Foreskin keratinocyte (primary cell): ENCODE measurements at places on chromosomes 7 and 10.

GRCh38 chr10:11825796-11826414 lies 2.7 kb downstream of the PROSER2 start:
- no peak for DNase-seq

- no peak for DNase-seq
Measured at GRCh38 chr10:110636932-110637557, 7.1 kb upstream of the RBM20 start.

- DNase-seq: no peak
Measured at GRCh38 chr10:87864496-87865059, 1.2 kb downstream of the PTEN start.

DNA sequence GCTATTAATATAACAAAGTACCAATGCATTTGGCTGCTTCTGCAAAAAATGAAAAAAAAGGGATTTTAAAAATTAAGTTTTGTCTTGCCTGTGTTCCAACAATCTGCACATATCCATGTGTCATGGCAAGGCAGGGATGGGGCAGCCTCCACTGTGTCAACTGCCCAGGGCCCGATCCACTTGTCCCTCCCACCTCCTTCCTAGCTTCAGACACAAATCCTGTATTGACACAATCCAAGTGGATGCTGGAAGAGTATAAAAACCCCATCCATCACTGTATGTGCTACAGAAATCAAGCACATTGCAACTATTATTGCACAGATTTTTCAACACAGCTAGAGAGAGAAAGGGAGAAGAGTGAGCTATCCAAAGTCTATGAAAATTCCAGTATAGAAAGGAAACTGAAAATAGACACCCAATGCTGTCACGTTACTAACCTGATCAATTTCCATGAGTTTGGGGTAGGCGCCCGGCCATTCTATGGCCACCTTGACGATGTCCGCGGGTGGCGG lies 106.4 kb downstream of the ELMO1 start:
- no peak for DNase-seq

DNA sequence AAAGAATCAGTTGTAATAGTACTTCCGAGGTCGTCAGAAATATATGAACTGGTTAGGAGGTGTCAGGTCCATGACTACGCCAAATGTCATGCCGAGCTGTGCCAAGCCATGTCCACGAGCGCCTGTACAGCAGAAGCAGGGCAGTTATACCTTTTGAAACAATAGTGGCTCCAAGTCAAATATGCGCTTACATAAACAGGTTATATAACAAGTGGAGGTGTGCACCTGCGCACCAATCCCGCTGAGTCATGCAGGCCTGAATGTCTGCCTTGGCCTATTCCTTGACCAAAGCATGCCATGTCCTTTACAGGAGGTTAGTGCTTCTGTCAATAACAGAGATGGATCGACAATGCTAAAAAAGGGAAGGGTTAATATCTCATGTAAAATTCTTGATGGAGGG lies 21.3 kb upstream of the TRUB1 start:
- no peak for DNase-seq

GRCh38 chr10:26507441-26507840 lies 69.3 kb downstream of the APBB1IP start:
- no peak for DNase-seq

DNA sequence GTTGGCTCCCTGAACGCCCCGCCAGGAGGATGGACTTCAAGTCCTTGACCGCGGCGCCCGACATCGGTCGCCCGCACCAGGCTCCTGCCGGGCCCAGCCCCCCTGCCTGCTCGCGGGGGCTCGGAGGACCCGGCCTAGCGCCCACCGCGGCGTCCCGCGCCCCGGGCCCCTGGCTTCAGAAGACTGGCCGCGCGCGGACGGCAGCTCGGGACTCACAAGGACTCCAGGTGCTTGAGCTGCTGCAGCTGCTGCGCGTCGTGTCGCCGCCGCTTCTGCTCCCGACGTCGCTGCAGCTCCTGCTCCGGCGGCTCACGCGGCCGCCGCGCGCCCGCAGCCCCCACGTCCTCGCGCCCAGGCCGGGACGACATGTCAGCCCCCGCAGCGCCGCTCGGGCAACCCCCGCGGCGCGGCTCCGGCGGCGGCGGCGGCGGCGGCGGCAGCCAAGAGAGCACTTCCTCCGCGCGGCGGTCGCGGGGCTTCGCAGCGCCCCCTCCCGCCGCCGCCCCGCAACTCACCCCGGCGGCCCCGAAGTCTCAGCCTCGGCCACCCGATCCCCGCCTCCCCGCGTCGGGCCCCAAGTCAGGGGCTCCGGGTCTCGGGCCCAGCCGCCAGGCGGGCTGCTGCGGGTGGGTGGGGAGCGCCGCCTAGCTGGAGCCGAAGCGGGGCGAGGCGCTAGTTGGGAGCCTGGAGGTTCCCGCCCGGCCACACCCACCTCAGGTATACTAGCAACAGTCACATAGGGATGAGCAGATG lies at the start of gene RP9:
RP9 (minus strand) TSS at position 400 of the 753 bp plus-strand sequence; CDS start at position 368, 32 bp downstream.
- no peak for DNase-seq

GRCh38 chr7:2924866-2925840 lies 81.0 kb upstream of the GNA12 start:
- no peak for DNase-seq

DNA sequence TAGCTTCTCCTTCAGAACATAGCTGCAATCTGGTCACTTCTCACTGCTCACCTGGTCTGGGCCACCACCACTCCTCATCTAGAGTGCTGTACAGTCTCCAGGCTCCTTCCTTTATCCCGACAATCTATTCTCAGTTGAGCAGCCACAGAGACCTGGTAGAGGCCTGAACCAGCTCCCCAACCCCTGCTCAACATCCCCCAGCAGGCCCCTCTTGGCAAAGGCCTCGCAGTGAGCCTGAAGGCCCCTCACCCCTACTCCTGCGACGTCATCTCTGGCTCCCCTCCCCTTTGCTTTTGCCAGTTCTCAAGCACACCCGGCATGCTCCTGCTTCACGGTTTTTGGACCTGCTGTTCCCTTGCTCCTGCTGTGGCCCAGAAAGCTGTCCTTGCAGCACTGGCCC lies 113.9 kb downstream of the ARHGAP22 start:
- DNase-seq: no peak

DNA sequence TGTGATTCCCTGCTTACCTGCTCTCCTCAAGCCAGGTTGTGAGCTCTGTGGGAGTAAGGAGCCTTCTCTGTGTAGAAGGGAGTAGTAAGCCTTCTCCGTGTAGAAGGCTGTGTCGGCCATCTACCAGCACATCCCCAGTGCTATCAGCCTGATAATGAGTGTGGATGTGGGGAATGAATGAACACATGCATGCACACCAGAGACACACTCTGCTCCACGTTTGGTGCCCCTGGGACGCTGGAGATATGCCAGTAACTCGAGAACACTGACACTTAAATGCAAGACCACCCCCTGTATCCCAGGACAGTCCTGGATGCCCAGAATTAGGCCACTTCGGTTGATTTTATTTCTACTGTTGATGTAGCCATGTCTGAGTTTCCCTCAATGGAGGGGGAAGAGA lies 21.1 kb upstream of the GPR26 start:
- DNase-seq: no peak
